Parietal lobe (tissue), 2 donors: ENCODE measurements at places on chromosomes 5 and 9. TPM values are rescaled to one million over a fixed set of nuclear protein-coding genes. Genes with fewer than 3 reads are reported as not detected.

Gene SPATA6L
- total RNA-seq: 13.8 TPM

Gene ARID3C
- 0.63 TPM for total RNA-seq

Gene PELO
- 22.5 TPM for total RNA-seq

Gene MLANA
- total RNA-seq: not detected

Gene FREM1
- total RNA-seq: 4.7 TPM

Gene MOB3B
- 20.7 TPM for total RNA-seq

Gene C5orf46
- not detected for total RNA-seq

Gene TXNDC8
- not detected for total RNA-seq

Gene PROB1
- total RNA-seq: 0.94 TPM

Gene C9orf153
- total RNA-seq: 1.3 TPM

Gene NR5A1
- not detected for total RNA-seq

Gene TMEM232
- 24.1 TPM for total RNA-seq

Gene SLC6A19
- not detected for total RNA-seq

Gene PCDHA3
- total RNA-seq: 32.6 TPM

Gene SLC9A3
- 1.6 TPM for total RNA-seq

Gene GDA
- total RNA-seq: 36.0 TPM

Gene SV2C
- total RNA-seq: 1.9 TPM

Gene FOXD4L4
- total RNA-seq: 1.6 TPM

Gene SLC36A2
- not detected for total RNA-seq

Gene RAD23B
- total RNA-seq: 68.9 TPM

Gene CPEB4
- total RNA-seq: 85.8 TPM
